WTC11 (cell line): ENCODE measurements at places on chromosomes 1 and 21.

DNA sequence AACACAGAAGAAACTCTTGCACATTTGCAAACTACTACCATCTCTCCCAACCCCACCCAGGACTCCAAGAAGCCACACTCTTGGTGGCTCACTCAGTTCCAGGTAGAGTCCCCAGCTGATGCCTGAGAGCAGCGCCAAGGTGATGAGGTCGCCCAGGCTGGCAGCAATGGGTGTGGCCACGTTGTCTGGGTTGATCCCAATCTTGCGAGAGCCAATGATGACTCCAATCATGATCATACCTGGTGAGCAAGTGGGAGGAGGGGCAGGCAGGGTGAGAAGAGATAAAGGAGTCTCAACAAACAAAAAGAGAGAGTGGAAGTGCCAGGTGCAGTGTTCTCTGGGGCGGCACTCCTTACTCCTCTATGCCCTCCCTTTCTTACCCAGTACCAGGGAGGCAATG, 14.4 kb downstream of the SLC41A1 start:
- DNase-seq: no peak

DNA sequence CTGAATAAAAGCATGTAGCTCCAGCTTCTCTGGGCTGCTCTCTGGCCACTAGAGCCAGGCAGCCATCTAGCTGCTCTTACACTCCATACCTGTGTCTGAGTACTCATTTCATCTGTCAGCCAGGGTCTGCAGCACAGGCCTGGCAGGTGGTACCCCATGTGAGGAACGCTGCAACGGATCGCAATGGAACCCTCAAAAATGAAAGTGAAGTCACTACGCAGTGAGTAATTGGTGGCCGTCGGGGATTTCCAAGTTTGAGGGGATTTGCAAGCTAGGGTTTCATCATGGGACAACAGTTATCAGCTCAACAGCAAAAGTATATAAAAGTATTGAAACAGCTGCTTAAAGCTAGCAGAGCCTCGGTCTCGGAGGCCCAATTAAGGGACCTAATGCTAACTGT, 186.7 kb downstream of the HFM1 start:
- no peak for DNase-seq

DNA sequence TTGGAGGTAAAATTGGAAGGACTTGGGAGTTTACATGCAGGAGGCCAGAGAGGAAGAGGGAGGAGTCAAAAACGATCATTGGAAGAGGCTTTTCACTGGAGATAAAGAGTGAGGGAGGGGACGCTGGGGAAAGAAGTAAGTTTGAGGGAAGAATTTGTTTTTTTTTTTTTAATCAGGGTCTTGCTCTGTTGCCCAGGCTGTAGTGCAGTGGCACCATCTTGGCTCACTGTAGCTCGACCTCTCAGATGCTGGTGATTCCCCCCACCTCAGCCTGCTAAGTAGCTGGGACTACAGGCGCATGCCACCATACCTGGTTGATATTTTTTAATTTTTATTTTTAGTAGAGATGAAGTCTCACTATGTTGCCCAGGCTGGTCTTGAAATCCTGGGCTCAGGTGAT, 1.2 kb upstream of the MROH7 start:
- no peak for DNase-seq

- no peak for DNase-seq
Measured at GRCh38 chr1:109649491-109649914, 6.4 kb upstream of the GSTM4 start.

DNA sequence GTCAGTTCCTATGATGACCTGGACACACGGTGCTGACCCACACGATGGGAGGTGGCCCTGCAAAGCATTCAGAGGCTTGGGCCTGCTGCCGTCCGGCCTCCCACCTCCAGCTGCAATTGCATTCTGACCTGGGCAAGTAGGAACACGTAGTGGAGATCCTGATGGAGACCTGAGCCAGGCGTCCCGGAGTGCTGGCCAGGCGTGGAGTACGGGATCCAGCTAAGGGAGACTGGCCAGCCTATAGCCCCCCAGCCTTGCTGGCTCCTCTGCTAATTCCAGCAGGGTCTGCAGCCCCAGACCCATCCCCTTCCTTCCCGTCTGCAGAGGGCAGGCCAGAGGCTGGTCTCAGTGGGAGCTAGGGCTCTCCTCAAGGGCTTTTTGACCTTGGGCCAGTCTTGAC, 11.2 kb downstream of the CD46 start:
- DNase-seq: no peak

- no peak for DNase-seq
Measured at GRCh38 chr1:93143769-93144168, 36.4 kb downstream of the TMED5 start.

- DNase-seq: no peak
Measured at GRCh38 chr1:205374210-205375078, 17.7 kb upstream of the KLHDC8A start.

GRCh38 chr21:39012326-39013230, 170.7 kb downstream of the PSMG1 start:
- no peak for DNase-seq

DNA sequence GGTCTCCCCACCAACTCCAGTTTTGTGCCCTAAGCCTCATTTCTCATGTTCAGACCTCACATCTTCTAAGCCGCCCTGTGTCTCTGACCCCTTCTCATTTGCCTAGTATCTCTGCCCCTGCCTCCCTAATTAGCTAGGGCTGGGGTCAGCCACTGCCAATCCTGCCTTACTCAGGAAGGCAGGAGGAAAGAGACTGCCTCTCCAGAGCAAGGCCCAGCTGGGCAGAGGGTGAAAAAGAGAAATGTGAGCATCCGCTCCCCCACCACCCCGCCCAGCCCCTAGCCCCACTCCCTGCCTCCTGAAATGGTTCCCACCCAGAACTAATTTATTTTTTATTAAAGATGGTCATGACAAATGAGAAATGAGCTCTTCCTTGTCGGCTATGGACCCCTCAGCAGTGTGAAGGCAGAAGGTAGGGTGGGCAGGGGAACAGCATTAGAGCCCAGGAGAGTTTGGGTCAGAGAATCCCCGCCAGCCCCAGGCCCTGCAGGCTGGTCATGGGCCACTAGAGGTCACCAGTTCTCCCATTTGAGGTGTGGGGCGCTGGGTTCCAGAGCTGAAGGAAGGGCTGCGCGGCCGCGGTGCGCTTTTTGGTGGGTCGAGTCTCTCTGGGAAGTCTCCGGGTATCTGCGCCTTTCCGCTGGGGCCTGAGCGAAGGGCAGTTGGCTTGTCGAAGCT, 11.5 kb downstream of the ADAMTSL4 start:
- DNase-seq: peak; percentile 94

- DNase-seq: peak; percentile 72
Measured at GRCh38 chr1:22665752-22666151, 12.7 kb downstream of the C1QB start.

DNA sequence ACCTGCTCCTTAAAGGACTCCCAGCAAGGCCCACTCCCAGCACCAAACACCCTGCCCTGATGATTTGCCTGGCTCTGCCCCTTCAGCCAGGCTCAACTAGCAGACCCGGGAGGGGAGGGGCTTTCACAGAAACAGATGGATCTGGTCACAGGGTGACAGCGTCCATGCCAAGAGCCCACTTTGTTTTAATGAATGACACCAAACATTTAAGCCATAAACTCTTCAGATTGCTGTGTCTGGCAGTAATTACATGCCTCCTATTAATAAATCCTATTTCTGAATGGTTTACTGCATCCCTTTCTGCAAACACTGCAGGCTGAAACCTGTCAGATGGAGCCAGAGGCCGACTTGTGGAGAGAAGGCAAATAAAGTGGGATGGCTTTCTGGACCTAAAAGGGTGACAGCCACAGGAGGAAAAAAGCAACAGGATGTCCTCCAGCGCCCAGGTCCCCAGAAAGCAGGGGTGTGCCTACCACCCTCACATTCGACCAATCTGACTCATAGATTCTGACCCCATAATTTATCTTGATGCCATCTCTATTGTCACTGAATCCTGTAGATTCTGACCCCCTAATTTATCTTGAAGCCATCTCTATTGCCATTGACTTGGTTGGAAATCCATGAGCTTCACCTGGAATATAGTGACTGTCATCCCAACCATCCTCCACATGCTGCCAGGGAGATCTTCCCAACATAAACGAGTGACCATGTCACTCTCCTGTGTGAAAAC, 200.9 kb downstream of the PLPP3 start:
- no peak for DNase-seq

- DNase-seq: no peak
Measured at GRCh38 chr1:206036663-206037455, 13.2 kb upstream of the CTSE start.

DNA sequence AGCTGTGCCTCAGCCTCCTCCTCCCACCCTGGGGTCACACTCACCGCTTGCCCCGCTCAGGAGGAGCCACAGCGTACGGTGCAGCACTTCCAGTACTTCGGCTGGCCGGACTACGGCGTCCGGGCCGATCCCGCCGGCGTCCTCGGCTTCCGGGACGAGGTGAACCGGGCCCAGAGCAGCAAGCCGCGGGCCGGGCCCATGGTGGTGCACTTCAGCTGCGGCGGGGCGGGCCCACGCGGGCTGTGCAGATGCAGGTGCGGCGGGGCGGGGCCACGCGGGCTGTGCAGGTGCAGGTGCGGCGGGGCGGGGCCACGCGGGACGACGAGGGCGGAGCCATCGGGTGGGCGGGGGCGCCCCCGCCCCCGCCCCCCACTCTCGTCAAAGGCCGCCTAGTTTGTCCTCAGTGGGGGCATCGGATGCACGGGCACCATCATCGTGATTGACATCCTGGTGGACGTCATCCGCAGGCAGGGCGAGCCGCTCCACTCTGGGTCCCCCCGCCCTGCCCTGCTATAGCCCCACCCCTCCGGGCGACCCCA, 5.5 kb downstream of the RNF223 start:
- peak; percentile 57 for DNase-seq
